ENCODE measurements at places on chromosomes 12 and 14. TPM values are rescaled to one million over a fixed set of nuclear protein-coding genes. Genes with fewer than 3 reads are reported as not detected.

DNA sequence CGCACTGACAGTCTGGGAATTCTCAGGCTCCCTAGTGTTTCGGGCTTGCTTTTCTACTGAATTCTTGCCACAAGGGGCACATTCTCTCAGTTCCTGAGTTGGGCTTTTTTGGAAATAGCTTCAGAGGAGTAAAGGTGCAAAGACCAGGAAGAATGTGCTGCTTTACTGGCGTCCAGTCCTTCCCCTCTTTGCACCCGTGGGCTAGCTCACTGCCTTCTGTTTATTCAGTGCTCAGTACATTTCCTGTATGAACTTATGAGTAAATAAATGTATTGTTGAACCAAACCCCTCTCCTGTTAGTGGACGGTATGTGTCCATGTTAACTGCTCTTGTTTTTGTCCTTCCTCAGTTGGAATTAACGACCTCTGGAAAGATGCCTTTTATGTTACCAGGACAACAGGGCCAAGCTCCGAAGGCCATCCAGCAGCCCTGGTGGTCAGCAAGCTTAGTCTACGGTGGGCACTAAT, 24.0 kb downstream of the GSG1 start:
- H3K4me3 ChIP-seq = no peak overlapping the region
- H3K36me3 ChIP-seq = peaks cover 4% of the 10 kb centered on the region
- no peak overlapping the region for H3K27ac ChIP-seq
- no peak for DNase-seq
- no peaks in the 10 kb centered on the region for H3K4me1 ChIP-seq

DNA sequence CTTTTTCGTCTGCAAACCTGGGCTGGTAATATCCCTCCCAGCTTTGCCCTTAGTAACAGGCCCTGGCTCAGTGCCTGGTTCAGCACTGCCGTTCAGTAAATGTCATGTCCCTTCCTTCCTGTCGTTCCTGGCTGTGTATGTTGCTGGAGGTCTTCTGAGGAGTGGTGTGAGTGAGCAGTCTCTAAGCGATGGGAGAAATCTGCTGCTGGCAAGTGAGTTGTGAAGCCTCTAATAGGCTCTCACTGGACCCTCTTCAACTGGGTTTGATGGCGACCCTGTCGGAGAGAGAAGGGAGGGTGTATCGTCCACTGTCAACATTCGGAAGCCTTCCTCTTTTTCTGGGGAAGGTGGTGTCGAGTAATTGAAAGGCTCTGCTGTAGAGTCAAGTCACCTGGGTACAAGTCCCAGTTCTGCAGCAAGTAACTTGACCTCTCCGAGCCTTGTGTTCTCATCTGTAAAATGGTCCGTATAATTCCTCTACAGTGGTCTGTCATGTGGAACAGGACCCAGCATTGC, 62.8 kb downstream of the HRK start:
- peak overlapping the region; percentile 93 for H3K4me3 ChIP-seq
- H3K27me3 ChIP-seq = peaks cover 5% of the 10 kb centered on the region
- peak overlapping the region; percentile 97 for H3K27ac ChIP-seq
- no peaks in the 10 kb centered on the region for H3K36me3 ChIP-seq
- H3K4me1 ChIP-seq = peaks cover 23% of the 10 kb centered on the region

DNA sequence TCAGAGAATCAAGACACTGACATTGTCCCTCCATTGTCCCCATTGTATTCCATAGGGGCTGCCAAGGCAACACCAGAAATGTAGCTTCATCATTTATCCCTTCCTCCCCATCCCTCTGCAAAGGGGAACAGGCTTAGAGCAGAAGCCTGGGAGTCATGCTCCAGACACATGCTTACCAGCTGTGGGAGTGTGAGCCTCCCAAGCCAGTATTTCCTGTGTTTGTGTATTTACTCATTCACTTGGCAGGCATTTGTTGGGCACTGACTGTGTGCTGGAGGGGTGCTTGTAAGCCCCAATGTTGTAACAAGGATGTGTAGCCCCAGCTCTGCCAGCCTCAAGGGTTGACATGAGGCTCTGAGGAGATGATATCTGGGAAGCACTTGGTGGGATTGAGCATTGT, 46.0 kb upstream of the TCL1A start:
- no peak for DNase-seq
- H3K27ac ChIP-seq = no peak overlapping the region
- no peaks in the 10 kb centered on the region for H3K36me3 ChIP-seq
- H3K4me1 ChIP-seq = no peaks in the 10 kb centered on the region
- H3K27me3 ChIP-seq = peaks cover 3% of the 10 kb centered on the region

Gene ADAMTS20
- total RNA-seq = not detected

DNA sequence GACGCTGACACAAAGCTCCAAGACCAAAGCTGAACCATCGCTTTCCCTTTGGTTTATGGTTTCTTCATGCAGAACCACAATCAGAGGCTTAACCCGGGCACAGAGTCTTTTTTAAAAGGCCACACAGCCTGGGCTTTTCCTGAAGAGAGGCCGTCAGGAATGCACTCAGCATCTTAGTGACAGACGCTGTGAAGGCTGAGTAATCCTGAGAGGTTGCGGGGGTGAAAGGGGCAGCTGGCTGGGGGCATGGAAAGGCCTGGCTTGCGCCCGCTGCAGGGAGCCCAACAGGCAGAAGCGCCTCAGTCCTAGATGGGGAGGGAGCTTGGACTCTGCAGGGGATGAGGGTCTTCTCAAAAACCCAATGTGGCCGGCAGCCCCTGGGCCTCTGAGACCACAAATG, 13.6 kb downstream of the CTDSP2 start:
- peaks cover 66% of the 10 kb centered on the region for H3K4me1 ChIP-seq
- H3K27ac ChIP-seq = peak overlapping the region; percentile 62
- DNase-seq = no peak
- no peaks in the 10 kb centered on the region for H3K27me3 ChIP-seq
- no peak overlapping the region for H3K4me3 ChIP-seq

Measured in activated CD8-positive, alpha-beta T cell treated with anti-CD3 and anti-CD28 coated beads, Interleukin-2, amount 10 ng/mL, durations not matched to agents 7 days and 5 days (primary cell).